ENCODE measurements at places on chromosomes 3 and 15.

DNA sequence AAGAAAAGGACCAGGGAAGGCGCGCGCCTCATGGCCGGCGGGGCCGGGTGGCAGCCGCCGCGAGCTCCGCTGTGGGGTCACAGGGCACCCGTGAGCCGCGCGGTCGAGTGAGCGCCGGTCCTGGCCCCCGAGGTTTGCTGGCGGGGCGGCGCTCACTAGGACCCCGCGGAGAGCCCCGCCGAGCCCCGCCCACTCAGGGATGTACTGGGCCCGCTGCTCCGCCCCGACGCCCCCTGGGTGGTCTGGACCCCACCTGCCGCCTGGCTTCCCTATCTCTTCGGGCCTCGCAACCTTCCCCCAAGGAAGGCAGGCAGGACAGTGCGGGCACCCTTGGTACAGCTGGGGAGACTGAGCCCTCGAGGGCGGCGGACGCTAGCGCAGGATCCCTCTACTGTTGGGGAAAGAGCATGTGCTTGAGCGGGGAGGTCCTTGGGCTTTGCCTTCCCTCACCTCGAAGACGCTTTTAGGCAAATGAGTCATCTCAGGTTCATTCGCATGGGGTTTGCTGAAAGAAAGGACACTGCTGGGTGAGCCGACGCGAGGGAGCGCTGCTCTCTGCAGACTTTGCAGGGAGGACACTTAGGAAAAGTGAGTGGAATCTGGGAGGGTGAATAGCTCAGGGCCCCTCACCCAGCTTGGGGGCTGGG is at the start of gene CHRNB4:
Gene CHRNB4 (minus strand): TSS at position 109 of the 647 bp plus-strand sequence. CDS start 77 bp downstream, at position 32.
- DNase-seq, result no peak

- no peak for DNase-seq
Observed at GRCh38 chr3:194890091-194890490, 204.4 kb downstream of the FAM43A start.

- DNase-seq, result no peak
Observed at GRCh38 chr3:53503195-53503594, 8.8 kb downstream of the CACNA1D start.

DNA sequence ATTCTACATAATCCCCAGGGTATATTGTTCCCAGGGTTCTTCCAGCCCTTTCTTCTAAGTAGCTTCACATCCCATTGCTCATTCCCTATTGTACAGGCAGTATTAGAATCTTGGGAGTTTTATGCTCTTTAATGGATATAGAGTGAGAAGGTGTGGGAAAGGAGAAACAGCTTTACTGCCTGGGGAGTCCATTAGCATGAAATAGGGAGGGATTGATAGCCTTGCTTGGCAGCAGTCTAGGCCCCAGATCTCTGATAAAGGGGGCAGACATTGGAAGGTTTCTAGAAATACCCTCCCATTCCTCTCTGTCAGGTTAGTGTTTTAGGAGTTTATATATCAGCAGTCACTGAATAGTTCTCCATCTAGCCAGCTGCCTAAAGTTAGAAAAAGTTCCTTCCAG is 334.3 kb downstream of the UNC13C start:
- no peak for DNase-seq

GRCh38 chr15:92906563-92907081 is 6.5 kb downstream of the CHD2 start:
- no peak for DNase-seq

GRCh38 chr3:45496555-45496954 is 98.0 kb upstream of the LIMD1 start:
- DNase-seq, result no peak

DNA sequence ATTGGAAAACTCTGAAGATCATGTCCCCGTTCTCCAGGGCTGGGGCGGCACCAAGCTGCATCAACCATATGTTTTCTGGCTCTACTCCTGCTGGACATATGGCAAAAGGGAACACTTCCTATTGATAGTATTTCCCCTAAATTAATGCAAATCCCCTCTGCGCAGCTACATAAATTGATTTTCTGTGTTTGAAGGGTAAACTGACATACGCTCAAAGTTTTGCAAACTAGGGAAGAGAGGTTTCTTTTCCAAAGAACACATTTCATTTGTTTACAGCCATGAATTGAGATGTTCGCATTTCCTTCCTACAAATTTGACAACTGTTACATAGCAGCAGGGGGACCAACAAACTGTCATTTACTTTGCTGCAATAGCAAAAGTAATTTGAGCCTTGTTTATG is 35.9 kb downstream of the CTXND1 start:
- no peak for DNase-seq

GRCh38 chr3:151219056-151219455 is 16.0 kb upstream of the GPR171 start:
- no peak for DNase-seq

GRCh38 chr3:12705981-12706380 is 42.1 kb upstream of the RAF1 start:
- no peak for DNase-seq

- no peak for DNase-seq
Observed at GRCh38 chr15:39623529-39623931, 42.7 kb downstream of the THBS1 start.

GRCh38 chr15:100430411-100430810 is 88.6 kb upstream of the ADAMTS17 start:
- no peak for DNase-seq

GRCh38 chr3:79063624-79064023 is 704.2 kb downstream of the ROBO1 start:
- DNase-seq, result no peak

- no peak for DNase-seq
Observed at GRCh38 chr15:66047321-66048024, 178.2 kb downstream of the RAB11A start.

- no peak for DNase-seq
Observed at GRCh38 chr15:29670998-29671981, 151.0 kb downstream of the TJP1 start.

DNA sequence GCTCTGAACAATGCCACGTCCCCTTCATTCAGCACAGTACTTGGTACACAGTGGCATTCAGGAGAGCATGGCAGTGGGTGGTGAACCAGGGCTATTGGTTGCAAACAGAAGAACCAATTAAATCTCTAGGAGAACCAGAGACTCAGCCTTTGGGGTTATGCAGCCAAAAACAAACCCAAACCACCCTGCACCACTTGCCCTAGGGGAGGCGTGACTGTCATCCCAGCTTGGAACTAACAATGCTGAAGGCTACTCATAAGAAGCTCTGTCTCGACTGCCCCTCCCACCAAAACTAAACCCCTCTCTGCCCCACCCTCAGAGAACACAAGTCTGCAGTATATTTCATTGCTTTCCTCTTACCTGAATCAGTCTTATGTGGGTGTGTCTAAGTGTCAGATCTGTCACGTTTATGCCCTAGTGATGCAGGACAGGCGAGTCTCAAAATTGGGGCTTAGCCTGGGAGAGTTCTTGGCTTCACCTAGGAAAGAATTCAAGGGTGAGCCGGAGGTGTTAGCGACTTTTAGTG is 15.2 kb upstream of the KLHL40 start:
- no peak for DNase-seq

DNA sequence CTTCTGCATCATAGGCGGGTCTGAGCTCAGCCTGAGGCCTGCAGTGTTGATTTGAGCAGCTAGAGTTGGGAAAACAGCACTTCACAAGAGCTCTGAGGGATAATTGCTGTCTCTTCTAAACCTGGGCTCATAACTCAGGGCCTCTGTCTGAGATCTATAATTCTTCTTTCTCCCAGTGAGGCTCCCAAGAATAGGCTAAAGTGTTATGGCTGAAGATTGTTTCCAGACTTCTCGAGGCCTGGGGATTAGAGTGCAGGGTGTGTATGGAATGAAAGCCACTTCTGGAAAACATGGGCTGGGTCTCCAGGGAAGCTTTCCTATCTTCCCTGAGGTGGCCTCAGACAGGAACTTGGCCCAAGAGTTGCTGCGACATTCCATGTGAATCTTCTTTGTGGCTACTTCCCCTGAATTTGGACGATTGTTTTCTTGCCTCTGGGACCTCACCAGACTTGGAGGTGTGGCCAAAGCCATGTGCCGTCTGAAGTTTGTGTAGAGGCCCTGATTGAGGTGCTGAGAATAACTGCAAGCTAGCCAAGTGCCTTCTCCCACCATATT is 26.5 kb downstream of the MTMR14 start:
- DNase-seq, result no peak

- peak; percentile 39 for DNase-seq
Observed at GRCh38 chr3:78497021-78497420, 1270.8 kb downstream of the ROBO1 start.

DNA sequence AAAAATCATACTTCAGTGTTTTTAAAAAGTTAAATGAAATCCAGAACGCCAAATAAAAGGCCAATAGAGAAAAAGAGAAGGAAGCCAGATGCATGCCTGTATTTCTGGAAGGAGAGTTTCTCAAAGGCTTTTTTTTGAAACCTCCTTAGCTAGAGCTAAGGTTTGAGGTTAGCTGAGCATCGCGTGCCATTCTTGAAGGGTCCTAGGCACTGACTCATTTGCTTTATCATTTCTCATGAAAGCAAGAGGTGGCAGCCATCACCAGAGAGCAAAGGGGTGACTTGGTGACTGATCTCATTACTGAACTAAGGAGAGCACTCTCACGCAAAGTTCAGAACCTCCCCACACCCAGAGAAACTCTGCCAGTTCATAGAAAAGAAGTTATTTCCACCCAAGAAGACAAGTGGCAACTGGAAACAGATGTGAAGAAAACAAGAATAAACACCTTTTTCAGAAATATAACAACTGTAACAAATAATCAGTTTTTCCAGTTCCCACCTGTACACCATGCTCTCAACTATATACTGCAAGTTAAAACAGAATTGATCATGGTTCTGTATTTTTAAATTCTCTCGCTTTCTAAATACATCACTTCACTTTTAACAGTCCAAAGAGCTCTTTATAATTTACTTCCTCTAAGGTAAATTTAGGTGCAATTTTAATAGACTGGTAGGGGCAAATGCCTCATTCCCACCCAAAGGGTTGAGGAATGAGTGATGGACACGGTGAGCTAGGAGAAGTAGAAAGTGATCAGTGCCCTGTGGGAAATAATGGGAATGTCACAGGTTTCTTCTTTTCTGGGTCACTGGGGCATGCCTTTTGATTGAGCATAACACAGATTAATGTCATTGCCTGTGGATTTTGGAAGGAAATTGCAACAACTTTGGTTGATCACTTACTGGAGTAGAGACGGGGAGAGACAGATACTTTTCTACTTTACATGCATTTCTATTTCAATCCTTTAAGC is 24.7 kb downstream of the GPR15 start:
- DNase-seq, result no peak

DNA sequence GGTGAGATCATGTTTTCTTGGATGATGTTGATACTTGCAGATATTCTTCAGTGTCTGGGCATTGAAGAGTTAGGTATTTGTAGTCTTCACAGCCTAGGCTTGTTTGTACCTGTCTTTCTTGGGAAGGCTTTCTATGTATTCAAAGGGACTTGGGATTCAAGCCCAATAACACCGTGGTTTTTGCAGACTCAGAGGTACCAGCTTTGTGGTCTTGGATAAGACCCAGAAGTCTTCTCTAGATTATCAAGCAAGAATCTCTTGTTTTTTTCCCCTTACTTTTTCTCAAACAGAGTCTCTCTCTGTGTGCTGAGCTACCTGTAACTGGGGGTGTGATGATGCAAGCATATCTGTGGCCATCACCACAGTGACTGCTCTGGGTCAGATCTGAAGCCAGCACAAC is 42.7 kb upstream of the CCK start:
- DNase-seq, result no peak

- no peak for DNase-seq
Observed at GRCh38 chr15:81098861-81099651, 35.0 kb upstream of the CFAP161 start.

GRCh38 chr3:38022301-38022700 is 7.1 kb downstream of the PLCD1 start:
- DNase-seq, result no peak

GRCh38 chr15:38748710-38749109 is 184.1 kb upstream of the RASGRP1 start:
- DNase-seq, result no peak

GRCh38 chr3:193686665-193687483 is 93.9 kb downstream of the OPA1 start:
- no peak for DNase-seq

Measured in NCI-H774 (cell line).